Breast epithelium (tissue), 4 donors: ENCODE measurements at places on chromosomes 1 and 21. TPM values are rescaled to one million over a fixed set of nuclear protein-coding genes. Genes with fewer than 3 reads are reported as not detected.
A peak's percentile ranks its signal among the peaks of the same experiment; 100 is the strongest.

SHCBP1L gene
- total RNA-seq = not detected

GRCh38 chr1:26336477-26337205 is 17.3 kb downstream of the CRYBG2 start:
- DNase-seq = peak; percentile 88

DNA sequence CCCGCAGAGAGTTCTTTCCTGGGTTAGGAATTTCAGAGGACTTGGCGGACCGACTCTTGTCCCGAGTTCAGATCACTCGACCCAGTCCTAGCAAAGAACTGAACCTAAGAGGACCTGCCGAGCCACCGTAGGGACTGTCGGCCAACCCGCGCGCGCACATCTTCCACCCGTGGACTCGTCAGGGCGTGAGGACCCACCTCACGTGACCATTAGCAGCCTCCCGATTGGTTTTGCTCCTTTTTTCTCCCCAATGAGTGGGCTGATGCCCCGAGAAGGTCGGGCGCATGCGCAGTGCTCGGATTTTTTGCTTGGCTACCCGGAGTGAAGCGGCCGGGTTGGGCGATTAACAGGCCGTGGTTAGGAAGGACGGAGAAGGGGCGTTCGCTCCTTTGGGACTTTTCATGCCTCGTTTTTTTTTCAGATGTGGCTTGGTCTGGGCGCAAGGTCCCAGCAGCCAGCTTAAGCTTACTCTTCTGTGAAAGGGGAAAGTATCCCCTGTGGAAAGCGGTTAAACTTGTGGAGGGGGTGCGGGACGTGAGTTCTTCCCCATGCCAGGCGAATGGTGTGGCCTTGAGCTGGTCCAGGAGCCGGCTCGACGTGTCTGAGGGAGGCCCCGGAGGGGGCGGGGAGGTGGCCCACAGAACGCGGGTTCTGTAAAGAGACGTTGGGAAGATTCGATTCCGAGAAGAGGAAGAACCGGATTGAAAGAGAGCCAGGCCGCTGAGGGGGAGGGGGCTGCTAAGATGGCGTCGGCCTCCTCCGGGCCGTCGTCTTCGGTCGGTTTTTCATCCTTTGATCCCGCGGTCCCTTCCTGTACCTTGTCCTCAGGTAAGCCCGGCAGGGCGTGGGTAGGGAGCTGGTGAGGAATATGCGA is at the start of gene PIP5K1A:
PIP5K1A (plus strand) TSS at position 299 of the 874 bp plus-strand sequence; CDS start at position 744, 445 bp downstream.
- peak; percentile 98 for DNase-seq

TRNAU1AP gene
- total RNA-seq = 27.1 TPM

CR1L gene
- total RNA-seq = not detected

GRCh38 chr1:53110370-53111072 is 31.9 kb downstream of the SLC1A7 start:
- DNase-seq = no peak

ERICH3 gene
- total RNA-seq = 2.0 TPM

DNA sequence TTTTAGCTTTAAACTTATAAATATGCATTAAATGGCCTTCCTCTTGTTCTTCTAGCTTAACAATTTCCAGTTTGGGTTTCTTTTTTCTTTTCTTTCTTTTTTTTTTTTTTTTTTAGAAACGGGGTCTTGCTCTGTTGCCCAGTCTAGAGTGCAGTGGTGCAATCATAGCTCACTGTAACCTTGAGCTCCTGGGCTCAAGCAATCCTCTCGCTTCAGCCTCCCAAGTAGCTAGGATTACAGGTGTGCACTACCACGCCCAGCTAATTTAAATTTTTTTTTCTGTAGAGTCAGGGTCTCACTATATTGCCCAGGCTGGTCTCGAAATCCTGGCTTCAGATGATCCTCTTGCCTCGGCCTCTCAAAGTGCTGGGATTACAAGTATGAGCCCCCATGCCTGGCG is 37.9 kb upstream of the RUNX3 start:
- no peak for DNase-seq

RHD gene
- total RNA-seq = not detected

DNA sequence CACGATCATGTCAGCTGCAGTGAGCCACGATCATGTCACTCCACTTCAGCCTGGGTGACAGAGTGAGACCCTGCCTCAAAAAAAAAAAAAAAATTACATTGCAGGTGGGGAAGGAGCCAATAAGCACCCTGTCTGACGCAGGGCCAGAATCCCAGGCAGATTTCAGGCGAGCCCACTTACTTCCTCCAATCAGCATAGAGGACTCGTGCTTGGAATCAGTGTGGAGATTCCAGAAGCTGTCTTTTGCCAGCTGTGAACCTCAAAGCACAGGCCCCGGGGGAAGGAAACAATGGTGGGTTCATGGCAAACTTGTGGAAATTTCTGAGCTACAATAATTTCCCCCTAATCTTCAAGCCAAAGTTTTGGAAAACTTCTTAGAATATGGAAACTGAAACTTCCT is 178.2 kb upstream of the ZNF644 start:
- DNase-seq = no peak

DNA sequence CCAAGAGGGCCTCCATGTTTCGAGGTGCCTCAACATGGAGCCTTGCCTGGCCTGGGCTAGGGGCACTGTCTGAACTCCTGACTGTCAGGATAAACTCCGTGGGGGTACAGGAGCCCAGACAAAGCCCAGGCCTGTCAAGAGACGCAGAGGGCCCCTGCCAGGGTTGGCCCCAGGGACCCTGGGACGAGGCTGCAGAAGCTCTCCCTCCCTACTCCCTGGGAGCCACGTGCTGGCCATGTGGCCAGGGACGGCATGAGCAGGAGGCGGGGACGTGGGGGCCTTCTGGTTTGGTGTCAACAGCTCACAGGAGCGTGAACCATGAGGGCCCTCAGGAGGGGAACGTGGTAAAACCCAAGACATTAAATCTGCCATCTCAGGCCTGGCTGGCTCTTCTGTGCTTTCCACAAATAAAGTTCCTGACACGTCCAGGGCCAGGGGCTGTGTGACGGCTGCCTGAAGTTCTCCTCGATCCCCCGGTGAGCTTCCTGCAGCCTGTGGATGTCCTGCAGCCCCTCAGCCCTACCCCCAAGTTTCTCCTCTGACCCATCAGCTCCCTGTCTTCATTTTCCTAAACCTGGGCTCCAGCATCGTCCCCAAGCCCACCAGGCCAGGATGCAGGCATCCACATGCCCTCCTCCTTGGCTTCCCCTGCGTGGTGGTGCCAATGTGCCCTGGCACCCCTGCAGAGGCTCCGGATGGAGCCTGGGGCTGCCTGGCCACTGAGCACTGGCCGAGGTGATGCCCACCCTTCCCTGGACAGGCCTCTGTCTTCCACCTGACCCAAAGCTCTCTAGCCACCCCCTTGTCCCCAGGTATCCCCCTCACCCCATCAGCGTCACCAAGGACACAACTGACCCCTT is 12.8 kb upstream of the LRRC3 start:
- DNase-seq = no peak

GRCh38 chr1:246788895-246789338 is 64.7 kb downstream of the SCCPDH start:
- no peak for DNase-seq

HFM1 gene
- 0.48 TPM for total RNA-seq

DNA sequence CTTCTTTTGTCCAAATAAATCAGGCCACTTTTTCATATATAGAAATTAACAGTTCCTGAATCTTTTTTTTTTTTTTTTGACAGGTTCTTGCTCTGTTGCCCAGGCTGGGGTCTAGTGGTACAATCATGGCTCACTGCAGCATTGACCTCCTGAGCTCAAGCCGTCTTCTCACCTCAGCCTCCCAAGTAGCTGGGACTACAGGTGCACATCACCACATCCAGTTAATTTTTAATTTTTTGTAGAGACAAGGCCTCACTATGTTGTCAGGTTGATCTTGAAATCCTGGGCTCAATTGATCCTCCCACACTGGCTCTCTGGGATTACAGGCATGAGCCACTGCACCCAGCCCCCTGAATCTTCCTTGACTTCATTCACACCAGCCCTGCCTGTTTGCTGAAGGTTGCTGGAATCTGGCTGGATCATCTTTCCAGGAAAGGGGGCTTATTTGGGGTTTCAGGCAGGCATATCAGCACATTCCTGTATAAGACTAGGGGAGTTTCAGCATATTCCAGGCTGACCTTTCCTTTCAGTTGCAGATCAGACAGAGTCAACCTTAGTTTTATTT is 78.2 kb upstream of the ARHGAP29 start:
- no peak for DNase-seq

CFAP298 gene
- total RNA-seq = 16.8 TPM

DNA sequence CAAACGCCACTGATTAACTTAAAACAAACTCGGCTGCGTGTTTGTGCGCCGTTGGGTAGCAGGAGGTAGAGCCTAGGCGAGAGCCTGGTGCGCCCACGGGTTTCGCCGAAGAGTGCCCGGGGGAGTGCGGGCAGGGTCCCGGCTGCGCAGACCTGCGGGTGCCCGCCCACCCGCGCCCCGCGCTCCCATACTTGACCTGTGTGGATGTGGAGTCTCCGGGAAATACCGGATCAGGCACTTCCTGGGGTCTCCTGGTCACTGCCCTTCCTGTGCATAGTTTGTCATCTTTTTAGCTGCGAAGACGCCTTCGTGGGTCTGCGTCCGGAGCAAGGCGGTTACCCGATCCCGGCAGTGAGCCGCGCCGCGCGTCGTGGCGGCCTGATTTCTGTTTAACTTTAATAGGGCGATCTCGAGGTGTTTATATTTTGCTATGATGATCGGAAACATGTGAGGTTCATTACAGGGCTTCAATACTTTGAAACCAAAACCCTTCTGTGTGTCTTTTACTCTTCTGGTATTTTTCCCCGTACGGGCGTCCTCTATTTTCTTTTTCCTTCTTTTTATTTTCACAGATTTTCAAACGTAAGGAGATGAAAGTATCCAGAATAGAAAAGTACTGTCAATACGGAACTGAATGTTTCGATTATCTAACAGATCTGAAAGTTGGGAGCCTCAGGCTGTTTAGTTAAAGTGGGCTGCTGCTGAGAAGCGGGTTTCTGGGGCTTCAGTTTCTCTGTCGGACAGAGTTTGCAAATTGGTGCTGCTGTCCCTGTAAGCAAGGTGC is 15.2 kb downstream of the NR5A2 start:
- no peak for DNase-seq
